Spinal cord (tissue), 10 donors: ENCODE measurements at places on chromosomes 3 and 15. TPM values are rescaled to one million over a fixed set of nuclear protein-coding genes. Genes with fewer than 3 reads are reported as not detected.

GRCh38 chr15:40790718-40791117 is 16.2 kb upstream of the ZFYVE19 start:
- DNase-seq = no peak

- DNase-seq = no peak
Observed at GRCh38 chr3:51739110-51739509, 32.2 kb downstream of the GRM2 start.

Gene CHRM5
- polyA plus RNA-seq = 1.2 TPM

GRCh38 chr3:4222574-4223175 is 80.5 kb upstream of the SETMAR start:
- no peak for DNase-seq

GRCh38 chr3:171286580-171287249 is 173.5 kb downstream of the TNIK start:
- no peak for DNase-seq

Gene FRMD4B
- 41.5 TPM for polyA plus RNA-seq

DNA sequence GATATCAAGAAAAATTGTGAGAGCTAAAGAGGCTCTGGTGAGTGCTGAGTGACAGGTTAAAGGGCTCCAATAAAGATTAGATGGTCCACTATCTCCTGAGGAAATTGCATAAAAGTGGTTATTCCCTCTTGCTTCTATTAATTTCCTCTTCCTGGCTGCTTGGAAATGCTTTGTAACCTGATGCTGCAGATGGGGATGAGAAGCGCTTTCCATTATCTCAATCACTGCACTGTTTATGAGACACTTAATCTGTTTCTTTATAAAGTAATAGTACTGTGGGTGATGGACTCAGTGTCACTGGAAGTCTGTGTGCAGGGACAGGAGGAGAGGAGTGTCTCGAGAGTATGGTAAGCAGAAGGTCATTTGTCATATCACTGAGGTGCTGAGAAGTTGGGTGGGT is 305.3 kb downstream of the EPHB1 start:
- DNase-seq = no peak

DNA sequence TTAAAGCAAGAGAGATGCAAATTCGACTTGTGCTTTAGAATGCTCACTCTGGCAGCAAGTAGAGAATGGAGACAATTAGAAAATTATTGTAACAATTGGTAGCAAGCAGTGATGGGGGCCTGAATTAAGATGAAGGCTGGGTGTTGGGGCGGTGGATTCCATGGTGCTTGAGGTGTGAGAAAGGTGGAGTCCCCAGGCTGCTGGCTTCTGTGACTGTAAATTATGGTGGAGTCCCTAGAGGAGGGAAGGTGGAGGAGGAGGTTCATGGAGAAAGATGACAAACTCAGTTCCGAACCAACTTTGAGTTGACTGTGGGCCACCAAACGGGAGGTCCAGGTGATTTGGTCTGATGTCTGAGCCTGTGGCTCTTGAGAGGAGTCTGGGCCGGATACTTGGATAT is 10.7 kb upstream of the SMAD3 start:
- DNase-seq = no peak

- DNase-seq = no peak
Observed at GRCh38 chr3:188812198-188812597, 359.6 kb upstream of the TPRG1 start.

DNA sequence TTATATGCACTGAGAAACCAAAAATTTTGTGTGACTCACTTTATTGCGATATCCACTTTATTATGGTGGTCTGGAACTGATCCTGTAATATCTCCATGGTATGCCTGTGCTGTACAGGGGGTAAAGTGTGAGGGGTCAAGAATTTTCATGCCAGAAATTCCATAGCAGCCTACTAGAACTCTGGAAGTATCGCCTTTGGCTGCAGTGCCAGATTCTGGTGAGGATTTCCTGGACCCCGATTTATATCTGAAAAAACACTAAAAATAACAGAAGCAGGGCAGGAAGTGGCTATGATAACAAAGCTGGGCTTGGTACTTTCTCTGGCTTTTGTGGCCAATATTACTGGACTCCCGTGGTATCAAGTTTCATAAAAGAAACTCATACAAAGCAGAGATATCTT is 36.4 kb downstream of the CCDC80 start:
- peak; percentile 29 for DNase-seq

Gene RBPMS2
- 6.3 TPM for polyA plus RNA-seq

Gene NLGN1
- polyA plus RNA-seq = 18.9 TPM

DNA sequence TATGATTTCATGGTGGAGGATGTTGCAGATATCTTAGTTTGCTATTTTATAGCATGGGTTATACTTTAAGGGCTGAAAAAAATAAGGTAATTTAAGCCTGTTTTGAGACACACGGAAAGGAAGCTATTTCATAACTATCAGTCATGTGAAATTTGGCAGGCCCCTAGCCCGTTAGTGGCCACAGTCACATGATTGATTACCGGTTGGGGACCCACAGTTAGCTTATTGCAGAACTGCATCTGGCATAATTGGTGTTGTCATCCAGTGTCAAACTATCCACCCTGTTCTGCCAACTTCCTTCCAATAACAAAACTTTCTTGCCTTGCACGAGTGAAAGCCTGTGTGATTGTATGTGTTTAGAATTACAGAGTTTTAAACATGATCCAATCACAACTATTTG is 35.2 kb downstream of the FNDC3B start:
- DNase-seq = no peak

- DNase-seq = no peak
Observed at GRCh38 chr15:61796056-61796455, 264.2 kb downstream of the VPS13C start.

DNA sequence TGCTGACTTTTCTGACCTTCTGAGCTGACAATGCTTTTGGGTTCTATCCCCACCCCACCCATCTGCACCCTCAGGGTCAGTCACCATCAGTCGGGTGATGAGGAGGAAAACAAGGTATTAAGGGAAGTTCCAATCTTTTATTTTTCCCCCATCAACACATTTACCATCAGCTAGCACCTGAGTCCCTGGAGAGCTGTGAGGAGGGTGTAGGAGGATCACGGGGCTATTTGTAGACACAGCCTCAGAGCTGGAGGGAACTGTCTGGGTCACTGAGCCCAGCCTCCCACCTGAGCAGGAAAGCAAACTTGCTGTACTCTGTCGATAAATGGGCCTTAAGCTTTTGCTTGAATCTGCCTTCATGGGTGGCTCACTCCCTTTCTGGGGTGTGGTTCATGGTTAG is 24.8 kb upstream of the ZFAND6 start:
- no peak for DNase-seq

Gene PSMD2
- 275 TPM for polyA plus RNA-seq

DNA sequence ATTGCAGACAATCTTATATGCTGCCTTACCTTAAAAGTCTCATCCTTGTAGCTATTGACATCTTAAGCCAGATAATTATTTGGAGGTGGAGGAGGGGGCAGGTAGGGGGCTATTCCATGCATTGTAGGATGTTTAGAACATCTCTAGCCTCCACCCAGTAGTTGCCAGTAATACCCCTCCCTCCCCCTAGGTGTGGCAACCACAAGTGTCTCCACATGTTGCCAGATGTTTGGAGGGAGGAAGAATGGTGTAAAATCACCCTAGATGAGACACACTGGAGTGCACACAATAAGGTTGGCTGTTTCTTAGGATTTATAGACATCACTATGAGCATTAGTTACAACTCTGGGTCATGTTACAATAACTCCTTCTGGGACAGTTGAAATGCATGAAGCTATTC is 27.4 kb downstream of the GORASP1 start:
- no peak for DNase-seq

DNA sequence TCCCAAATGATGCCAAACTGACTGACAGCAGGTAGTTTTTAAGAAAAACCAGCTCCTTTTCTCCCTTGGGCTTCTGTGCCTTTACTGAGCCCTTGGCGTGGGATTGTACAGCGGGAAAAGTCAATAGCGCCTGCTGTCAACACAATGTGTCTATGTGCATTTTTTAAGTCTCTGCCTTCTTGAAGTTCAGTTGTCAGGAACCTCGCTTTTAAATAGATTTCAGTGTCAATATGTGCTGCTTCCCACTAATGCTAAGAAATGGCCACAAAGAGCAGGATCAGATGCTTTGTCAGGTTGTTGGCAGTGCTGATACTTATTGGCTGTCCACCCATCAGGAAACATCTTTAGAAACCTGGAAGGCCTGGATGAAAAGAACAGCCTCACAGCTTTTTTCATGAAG is 424.4 kb downstream of the C3orf38 start:
- peak; percentile 40 for DNase-seq

DNA sequence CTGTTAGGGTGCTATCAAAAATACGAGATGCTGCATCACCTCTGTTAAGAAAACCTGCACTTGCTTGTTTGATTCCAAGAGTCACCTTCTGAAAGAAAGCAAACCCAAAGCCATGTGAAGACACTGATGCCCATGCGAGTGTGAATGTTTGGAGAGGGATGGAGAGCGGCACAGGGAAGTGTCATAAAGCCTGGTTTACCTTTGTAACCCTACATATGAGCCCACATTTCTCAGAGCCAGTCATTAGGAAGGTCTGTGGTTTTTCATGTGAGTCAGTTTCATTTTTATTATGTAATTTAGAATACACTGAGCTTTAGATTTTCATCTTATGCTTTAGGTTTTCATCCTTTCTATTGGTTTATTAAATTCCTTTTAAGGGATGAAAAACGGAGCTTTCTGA is 896.8 kb downstream of the ROBO1 start:
- no peak for DNase-seq

DNA sequence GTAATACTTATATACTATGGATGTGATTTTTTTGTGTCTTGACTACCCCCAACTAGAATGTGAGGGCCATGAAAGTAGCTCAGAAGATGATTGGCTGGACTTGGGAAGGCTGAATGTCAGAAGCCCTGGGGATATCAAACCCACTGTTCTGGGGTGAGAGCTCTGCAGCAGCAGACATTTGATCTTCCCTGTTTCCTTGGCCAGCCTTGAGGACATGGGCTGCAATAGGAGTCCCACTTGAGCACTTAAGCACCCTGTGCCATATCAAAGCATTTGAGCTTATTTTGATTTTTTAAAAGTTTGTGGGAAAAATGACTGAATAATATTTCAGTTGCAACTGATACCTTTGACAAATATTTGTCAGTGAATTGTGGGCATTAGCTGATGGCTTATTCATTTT is 21.7 kb downstream of the GTF2E1 start:
- DNase-seq = no peak

- DNase-seq = no peak
Observed at GRCh38 chr15:28078191-28078719, 20.9 kb downstream of the OCA2 start.

- no peak for DNase-seq
Observed at GRCh38 chr3:157930000-157930780, 176.0 kb downstream of the SHOX2 start.

Gene SH2D7
- 1.9 TPM for polyA plus RNA-seq

GRCh38 chr3:51794206-51794605 is 15.2 kb upstream of the IQCF6 start:
- DNase-seq = no peak

DNA sequence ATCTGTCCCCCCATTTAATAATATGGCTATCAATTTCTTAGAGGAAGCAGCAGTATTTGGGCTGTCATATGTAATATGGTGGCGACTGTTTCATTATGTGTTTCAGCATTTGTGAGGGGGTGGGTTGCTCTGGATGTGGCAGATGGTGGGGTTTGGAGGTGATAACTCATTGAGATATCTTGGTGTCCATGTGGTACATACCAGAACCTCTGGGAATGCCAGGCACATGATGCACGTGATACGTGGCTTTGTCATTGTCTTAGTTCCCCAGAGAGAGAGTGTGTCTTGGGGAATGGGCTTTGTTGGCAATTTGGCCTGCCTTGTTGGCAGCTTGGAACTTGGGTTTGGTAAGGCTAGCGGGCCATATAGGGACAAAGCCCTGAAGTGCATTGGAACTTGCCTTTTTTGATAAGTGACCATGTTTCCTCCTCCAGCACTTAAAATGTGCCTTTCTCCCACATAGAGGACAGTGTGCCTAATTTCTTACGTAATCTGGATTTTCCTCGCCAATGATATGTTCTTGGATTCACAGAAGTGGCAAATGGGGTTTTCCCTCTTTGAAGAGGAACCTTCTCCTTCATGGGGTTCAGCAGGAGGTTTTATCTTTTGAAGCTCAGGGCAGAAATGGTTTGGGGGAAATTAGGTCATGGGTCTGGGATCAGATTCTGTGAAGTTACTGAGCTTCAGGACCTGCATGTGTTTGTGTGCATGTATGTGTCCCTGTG is 79.5 kb downstream of the DNASE1L3 start:
- DNase-seq = no peak

GRCh38 chr15:90354986-90355385 is 2.9 kb downstream of the ZNF774 start:
- DNase-seq = no peak

GRCh38 chr15:89177633-89178306 is 43.6 kb downstream of the RLBP1 start:
- DNase-seq = peak; percentile 93

Gene CPB1
- polyA plus RNA-seq = not detected

- no peak for DNase-seq
Observed at GRCh38 chr3:29381595-29381994, 100.7 kb downstream of the RBMS3 start.

- no peak for DNase-seq
Observed at GRCh38 chr3:128767094-128767750, 41.2 kb downstream of the RAB7A start.

DNA sequence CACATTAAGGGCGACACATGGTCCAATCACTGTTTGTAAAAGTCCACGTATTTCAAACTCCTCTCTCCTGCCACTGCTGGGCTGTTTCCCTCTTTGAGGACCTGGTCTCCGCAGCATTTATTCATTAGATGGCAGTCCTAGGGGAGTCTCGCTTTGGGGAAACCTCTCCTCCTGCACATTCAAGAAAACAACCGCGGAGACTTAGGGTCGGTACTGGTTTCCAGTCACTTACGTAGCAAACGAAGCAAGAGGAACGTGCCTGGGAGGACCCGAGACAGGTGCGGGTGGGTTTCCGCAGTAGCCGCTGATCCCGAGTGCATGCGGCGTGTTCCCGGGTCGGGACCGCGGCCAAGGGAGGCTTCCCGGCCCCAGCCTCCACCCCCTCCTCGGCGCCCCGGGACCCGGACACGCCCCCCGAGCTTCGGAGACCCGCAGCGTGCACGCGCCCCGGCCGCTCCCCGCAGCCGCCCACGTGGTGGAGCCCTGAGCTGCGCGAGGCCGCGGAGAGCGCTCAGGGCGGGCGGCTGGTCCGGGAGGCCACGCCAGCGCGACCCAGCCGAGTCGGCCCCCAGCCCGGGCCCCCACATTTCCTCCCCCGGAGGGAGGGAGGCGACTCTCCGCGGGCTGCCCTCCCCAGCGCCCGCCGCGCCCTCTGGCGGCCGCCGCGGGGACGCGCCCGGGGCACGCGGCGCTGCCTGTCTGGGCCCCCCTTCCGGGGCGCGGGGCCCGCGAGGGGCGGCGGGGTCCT is 1.1 kb upstream of the IGF1R start:
- peak; percentile 91 for DNase-seq

- DNase-seq = no peak
Observed at GRCh38 chr3:101996832-101997231, 147.5 kb downstream of the NFKBIZ start.
